ENCODE measurements at places on chromosomes 1 and 21.

DNA sequence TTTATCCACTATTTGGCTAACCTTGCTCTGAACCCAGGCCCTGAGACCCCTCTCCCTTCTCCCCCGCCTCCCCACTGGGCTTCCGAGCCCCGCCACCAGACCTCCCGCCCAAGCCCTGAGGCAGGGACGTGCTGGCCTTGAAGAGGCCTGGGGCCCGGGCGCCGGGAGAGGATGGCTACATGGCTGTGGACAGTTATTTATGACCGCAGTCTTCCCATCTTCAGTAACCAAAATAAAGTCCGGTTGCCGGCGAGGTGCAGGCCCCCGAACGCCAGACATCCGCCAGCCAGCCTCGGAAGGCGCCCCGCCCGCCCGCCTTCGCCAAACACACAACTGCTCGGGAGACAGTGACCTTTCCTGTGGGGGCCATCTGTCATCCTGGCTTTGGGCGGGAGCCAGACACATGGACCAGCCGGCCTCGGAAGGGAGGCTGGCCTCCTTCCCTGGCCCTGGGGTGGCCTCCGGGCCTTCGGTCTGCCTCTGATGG is 69.0 kb downstream of the DHRS3 start:
- no peak for DNase-seq

- no peak for DNase-seq
These were observed 37.4 kb downstream of the ZNF496 start for GRCh38 chr1:247294282-247294681.

GRCh38 chr1:7331926-7332535 is 439.1 kb upstream of the VAMP3 start:
- no peak for DNase-seq

- no peak for DNase-seq
These were observed 1093.2 kb upstream of the ADGRL4 start for GRCh38 chr1:80099713-80100112.

GRCh38 chr1:20187813-20188454 is 1.6 kb upstream of the PLA2G2C start:
- no peak for DNase-seq

DNA sequence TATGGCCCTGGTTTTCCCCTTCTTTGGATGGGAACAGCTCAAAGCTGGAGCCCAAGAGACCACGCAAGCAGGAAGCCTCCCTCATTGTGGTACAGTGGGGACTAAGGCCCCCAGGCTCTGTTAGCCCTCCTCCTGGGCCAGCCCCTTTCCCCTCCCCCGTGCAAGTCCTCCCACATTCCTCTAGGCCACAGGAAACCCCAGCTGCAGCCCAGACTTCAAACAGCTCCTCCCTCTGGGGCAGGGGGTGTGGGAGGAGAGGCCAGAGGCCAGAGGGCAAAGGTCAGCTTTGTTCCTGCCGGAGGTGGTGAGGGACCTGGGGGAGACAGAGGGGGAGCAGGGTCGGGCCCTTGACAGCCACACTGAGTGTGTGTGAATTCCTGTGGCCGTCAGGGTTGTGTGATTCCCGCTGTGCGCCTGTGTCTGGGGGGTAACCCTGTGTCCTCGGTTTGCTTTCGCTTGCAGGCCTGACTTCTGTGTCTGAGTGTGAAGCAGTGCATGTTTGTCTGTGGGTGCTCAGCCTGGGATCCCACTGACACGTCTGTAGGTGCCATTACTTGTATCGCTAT is 3.4 kb upstream of the AHDC1 start:
- no peak for DNase-seq

DNA sequence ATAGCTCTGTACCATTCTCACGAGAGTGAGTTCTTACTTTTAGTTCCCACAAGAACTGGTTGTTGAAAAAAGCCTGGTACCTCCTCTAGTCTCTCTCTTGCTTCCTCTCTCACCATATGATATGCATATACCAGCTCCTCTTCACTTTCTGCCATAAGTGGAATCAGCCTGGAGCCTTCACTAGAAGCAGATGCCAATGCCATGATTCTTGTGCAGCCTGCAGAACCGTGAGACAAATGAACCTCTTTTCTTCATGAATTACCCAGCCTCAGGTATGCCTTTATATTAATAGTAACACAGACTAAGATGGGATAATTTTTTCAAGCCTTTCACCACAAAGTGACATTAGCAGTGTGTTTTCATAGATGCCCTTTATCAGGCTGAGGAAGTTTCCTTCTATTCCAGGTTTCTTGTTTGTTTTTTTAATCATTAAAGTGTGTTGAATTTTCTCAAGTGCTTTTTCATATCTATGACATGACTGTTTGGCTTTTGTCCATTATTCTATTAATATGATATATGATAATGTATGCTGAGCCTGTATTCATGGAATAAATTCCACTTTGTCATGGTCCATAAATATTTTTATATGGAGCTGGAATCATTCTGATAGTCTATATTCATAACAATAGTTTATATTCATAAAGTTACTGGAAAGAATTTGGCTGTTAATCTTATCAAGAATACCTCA is 40.7 kb upstream of the C1orf185 start:
- no peak for DNase-seq

- no peak for DNase-seq
These were observed 6.4 kb downstream of the STMN1 start for GRCh38 chr1:25899792-25900191.

- no peak for DNase-seq
These were observed 9.5 kb downstream of the JAK1 start for GRCh38 chr1:64956733-64957441.

DNA sequence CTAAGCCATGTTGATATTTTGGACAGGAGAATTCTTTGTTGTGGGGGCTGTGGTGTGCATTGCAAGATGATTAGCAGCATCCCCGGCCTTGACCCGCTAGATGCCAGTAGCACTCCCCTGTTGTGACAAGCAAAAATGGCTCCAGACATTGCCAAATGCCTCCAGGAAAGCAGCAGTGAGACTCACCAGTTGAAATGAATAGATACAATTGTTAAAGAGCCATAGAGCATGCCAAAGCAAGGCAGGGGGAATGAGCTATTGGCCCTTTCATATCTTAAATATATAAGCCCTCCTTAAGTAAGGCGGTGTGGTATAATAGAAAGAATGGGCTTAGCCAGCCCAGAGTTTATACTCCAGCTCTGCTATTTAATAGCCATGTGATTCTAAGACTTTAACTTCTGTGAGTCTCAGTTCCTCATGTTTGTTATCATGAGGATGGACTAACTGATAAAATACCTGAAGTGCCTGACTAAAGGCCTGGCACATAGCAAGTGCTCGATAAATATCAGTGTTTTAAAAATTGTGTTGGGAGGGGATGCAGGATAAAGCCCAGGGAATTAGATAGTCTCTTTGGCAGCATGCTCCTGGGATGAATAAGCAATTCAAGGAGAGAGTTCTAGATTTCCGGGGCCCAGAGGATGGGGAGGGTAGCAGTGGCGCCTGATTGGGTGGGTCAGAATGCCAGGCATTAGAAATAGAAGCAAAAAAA is 21.1 kb upstream of the RGS4 start:
- no peak for DNase-seq

- no peak for DNase-seq
These were observed 3.5 kb downstream of the LRP8 start for GRCh38 chr1:53324321-53324720.

DNA sequence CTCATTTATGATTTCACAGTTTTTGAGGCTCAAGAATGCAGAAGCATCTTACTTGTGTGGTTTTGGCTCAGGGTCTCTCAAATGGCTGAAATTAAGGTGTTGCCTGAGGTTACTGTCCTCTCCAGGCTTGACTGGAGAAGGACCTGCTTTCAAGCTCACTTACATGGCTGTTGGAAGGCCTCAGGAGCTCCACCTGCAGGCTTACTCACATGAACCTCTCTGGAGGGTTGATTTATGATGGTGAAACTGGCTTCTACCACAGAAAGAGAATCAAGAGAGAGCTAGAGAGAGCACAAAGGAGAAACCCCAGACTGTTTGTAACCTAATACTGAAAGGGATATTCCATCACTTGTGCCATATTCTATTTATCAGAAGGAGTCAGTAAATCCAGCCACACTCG is 6.2 kb upstream of the KCNK2 start:
- no peak for DNase-seq

DNA sequence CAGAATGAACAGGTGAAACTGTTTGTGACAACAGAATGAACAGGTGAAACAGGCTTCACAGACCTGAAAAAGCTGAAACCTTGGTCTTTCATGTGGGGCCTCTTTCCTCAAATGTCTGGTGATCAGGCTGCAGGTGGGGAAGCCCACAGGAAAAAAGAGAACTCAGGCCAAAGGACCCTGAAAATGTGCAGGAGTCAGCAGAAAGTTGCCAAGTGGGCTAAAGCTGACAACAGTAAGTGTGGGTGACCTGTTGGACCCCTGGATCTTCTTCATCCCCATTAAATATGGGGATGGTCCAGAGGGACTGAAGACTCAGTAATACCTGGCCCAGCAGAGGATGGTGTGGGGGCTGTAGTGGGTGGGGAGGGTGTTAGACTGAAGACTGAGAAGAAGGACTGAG is 9.1 kb upstream of the CHIT1 start:
- no peak for DNase-seq

GRCh38 chr1:50105433-50105832 is 3.3 kb upstream of the ELAVL4 start:
- no peak for DNase-seq

- no peak for DNase-seq
These were observed 84.6 kb downstream of the LRRN2 start for GRCh38 chr1:204600968-204601367.

- DNase-seq = no peak
These were observed 4.9 kb downstream of the RCAN1 start for GRCh38 chr21:34609933-34610549.

All from stimulated activated CD4-positive, alpha-beta T cell treated with anti-CD3 and anti-CD28 coated beads, Interleukin-1b, Interleukin-23, amount 100 ng/mL, for 24 hours (primary cell).